ENCODE measurements at places on chromosomes 6 and 20.

DNA sequence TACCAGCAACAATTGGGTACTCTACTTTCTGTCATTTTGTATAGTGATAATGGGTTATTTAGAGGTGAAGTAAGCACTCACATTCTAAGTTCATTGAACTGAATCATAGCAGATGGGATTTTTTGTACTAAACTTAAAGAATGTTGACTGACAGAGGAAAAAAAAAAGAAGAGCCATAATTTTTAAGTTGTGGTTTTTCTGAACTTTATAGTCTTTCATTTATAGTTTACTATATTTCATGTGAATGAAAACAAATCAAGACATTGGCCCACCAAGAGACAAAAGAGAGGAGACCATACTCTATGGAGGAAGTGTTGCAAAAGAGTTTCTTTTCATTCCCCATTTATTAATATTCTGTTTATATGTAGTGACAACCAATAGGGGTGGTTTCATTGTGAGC is 685.7 kb downstream of the BCKDHB start:
- DNase-seq, result no peak

- no peak for DNase-seq
Measured at GRCh38 chr6:160421854-160422253, 73.7 kb downstream of the SLC22A3 start.

DNA sequence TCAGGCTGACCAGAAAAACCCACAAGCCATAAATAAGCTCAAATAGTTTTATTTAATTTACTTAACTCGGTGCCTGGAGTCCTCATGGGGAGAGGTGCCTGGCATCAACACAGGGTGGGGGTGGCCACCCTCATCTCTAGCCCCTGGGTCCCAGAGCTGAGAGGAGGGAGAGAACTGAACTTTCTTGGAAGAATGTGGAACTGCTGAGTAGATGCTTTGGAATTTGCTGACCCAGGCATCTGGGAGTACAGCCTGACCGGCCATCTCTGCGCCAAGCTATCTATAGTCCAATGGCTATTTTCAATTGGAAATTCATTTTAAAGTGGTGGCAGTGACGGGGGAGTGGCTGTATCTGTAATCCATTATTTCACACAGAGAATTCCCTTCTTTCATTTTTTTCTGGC is 104.8 kb downstream of the CDH26 start:
- no peak for DNase-seq

GRCh38 chr6:142822842-142823241 is 122.1 kb downstream of the HIVEP2 start:
- no peak for DNase-seq

DNA sequence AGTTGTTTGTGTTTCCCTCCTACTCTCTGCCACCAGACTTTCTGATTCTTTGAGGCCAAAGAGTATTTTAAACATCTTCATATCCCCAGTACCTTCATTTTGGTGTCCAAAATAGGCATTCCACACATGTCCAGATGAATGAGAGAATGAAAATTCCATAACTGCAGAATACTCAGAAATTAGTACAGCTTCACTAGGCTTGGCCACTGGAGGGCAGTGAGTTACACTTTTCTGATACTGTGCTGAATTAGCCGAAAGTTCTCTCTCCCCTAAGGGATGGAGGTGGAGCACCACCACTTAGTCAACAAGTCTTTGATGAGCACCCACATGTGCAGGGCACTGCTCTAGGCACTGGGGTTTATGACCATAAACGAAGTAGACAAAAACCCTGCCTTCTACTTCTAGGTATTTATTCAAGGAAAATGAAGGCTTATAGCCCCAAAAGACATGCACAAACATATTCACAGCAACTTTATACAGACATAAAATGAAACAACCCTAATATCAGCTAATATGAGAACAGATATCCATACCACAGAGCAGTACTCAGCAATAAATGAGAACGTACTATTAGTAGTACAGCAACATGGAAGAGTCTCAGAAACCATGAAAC is 46.1 kb upstream of the TMEM217 start:
- DNase-seq, result no peak
